ENCODE measurements at places on chromosomes 1 and 21.

GRCh38 chr1:12851779-12852178, 3.3 kb upstream of the HNRNPCL1 start:
- no peak for DNase-seq
- H3K4me1 ChIP-seq, result no peaks in the 10 kb centered on the region
- no peaks in the 10 kb centered on the region for H3K36me3 ChIP-seq
- H3K4me3 ChIP-seq, result no peak overlapping the region
- no peak overlapping the region for H3K27ac ChIP-seq
- no peaks in the 10 kb centered on the region for H3K27me3 ChIP-seq

- no peak for DNase-seq
- peaks cover 16% of the 10 kb centered on the region for H3K4me1 ChIP-seq
- no peak overlapping the region for H3K27ac ChIP-seq
Observed at GRCh38 chr1:18723701-18724411, 93.2 kb downstream of the PAX7 start.

DNA sequence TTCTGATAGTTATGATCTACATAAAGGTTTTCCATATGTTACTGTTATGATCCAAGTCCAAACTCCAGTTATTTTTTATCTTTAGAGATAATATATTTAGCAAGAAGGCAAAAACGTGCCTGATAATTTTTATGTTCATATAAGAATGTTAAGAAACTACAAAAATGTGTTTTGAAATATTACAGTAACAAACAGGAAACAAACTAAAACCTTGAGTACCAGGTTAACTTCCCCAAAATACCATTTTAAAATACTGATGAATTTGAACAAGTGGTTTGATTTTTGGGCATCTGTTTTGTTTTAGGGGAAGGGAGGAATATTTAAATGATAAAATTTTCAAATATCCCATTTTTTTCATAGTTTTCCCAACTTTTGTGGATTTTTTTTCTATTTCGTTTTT, 124.8 kb downstream of the NR5A2 start:
- no peak overlapping the region for H3K4me3 ChIP-seq
- H3K4me1 ChIP-seq, result no peaks in the 10 kb centered on the region
- no peak overlapping the region for H3K27ac ChIP-seq
- no peaks in the 10 kb centered on the region for H3K36me3 ChIP-seq
- no peak for DNase-seq

GRCh38 chr1:77468949-77469710, 187.3 kb downstream of the AK5 start:
- DNase-seq, result no peak
- H3K27me3 ChIP-seq, result no peaks in the 10 kb centered on the region
- no peak overlapping the region for H3K4me3 ChIP-seq
- peaks cover 7% of the 10 kb centered on the region for H3K4me1 ChIP-seq
- H3K27ac ChIP-seq, result no peak overlapping the region

- H3K27ac ChIP-seq, result no peak overlapping the region
- no peaks in the 10 kb centered on the region for H3K36me3 ChIP-seq
- H3K4me1 ChIP-seq, result no peaks in the 10 kb centered on the region
- DNase-seq, result no peak
Observed at GRCh38 chr1:172926070-172926469, 124.7 kb downstream of the TNFSF18 start.

GRCh38 chr21:42056996-42057689, 14.0 kb upstream of the UMODL1 start:
- H3K4me1 ChIP-seq, result peaks cover 11% of the 10 kb centered on the region
- H3K27ac ChIP-seq, result peak overlapping the region; percentile 84
- H3K27me3 ChIP-seq, result peaks cover 13% of the 10 kb centered on the region
- no peak for DNase-seq

DNA sequence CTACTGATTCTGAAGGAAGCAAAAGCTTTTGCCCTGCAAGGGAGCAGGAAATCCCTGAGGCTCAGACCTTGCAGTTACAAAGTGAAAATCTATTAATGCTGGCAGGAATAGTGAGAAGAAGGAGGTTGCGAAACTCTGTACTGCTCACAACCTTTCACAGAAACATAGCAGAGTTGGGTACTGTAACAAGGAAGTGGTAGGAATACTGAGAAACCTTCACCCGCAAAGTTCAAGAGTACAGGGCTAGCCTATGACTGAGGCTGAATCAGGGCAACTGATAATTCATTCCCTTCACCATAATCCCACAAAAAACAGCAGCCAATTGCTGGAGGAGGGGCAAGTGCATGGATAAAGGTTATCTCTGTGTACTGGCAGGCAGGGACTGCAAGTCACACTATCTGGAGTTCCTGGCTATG, 23.9 kb upstream of the KCTD3 start:
- H3K27me3 ChIP-seq, result no peaks in the 10 kb centered on the region
- H3K4me1 ChIP-seq, result peaks cover 4% of the 10 kb centered on the region

DNA sequence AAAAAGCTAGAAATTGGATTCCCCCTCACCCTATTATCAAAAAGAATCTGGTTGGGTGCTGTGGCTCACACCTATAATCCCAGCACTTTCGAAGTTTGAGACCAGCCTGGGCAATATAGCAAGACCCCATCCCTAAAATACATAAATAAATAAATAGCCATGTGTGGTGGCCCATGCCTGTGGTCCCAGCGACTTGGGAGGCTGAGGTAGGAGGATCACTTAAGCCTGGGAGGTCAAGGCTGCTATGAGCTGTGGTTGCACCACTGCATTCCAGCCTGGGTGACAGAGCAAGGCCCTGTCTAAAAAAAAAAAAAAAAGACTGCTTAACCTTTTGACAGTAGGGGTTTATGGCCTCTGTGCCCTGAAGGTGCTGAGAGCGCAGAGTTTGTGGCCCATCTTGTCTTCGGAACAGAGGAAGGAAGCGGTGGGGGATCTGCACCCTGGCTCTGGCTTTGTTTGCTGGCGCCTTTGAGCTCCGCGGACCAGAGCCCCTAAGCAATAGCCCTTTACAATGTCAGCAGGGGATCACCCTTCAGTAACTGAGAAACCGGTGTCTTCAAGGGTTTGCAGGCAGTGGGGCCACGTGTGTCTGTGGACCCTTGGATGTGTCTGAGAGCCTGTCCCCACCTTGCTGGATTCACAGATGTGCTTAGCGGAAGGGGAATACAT, 22.1 kb downstream of the SLC2A7 start:
- H3K4me3 ChIP-seq, result no peak overlapping the region
- no peaks in the 10 kb centered on the region for H3K36me3 ChIP-seq
- DNase-seq, result no peak
- peaks cover 19% of the 10 kb centered on the region for H3K4me1 ChIP-seq

DNA sequence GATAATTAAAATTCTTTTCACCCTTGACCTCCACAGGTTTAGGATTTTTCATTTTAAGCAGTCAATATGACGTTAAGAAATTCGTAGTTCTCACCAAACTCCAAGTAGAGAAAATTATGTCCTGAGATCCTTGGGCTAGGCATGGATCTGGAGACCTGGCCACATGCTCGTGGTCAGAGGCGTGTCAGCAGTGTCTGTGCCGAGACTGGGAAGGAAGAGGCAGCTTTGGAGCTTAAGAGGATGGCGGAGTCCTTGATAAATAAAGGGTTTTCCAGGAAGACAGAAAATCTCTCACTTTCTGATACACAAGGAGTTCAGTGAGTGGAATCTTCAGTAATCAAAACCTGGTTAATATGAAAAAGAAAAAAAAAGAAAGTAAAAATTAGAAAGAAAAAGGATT, 17.0 kb downstream of the RHOU start:
- no peaks in the 10 kb centered on the region for H3K36me3 ChIP-seq
- H3K4me1 ChIP-seq, result peaks cover 20% of the 10 kb centered on the region
- DNase-seq, result no peak
- H3K27me3 ChIP-seq, result peaks cover 7% of the 10 kb centered on the region
- no peak overlapping the region for H3K27ac ChIP-seq
- H3K4me3 ChIP-seq, result no peak overlapping the region

DNA sequence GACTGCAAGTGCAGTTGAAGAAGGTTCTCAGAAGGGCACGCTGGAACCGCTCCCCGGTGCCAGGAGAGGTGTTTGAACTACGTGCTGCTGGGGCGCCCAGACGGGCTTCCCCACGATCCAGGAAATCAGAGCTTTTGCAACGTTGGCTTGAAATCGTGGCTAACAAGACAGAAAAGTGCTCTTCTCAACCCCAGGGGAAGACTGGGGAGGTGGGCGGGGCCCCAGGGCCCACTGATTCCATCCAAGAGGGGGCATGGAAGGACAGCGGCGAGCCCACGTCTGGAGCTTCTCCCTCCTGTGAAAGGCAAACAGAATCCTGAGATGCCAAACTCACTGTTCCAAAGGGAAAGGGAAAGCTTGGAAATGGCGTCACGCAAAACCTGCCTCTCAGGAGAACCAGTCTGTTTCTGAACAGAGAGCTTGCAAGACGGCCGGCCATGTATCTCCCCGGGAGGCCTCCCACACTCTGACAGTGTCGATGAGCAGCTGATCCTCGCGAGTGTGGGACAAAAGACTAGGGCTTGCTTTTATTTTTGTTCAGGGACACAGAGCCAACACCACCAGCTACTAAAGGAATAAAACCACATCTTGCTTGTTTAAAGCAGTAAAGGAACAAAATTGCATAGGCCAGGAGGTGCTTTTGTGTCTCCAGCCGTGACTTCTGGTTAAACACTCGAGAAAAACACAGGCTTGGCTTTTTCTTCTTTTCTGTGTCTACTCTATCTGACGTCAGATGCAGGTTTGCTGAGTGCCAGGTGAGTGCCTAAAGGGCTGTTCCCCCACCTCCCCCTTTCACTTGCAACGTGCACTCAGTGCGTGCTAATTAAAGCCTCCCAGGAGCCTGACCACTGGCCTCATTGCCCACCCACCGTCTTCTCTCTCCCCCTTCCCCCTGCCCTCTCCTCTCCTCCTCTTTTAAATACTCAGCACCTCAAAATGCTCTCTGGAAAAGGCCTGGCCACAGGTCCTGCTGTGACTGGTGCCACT, 41.5 kb downstream of the LRRC3 start:
- peak overlapping the region; percentile 1 for H3K27ac ChIP-seq
- peak overlapping the region; percentile 28 for H3K4me3 ChIP-seq
- no peaks in the 10 kb centered on the region for H3K27me3 ChIP-seq
- peaks cover 10% of the 10 kb centered on the region for H3K4me1 ChIP-seq
- no peak for DNase-seq
- peaks cover 16% of the 10 kb centered on the region for H3K36me3 ChIP-seq

- DNase-seq, result no peak
- peaks cover 6% of the 10 kb centered on the region for H3K36me3 ChIP-seq
- no peak overlapping the region for H3K4me3 ChIP-seq
- H3K27ac ChIP-seq, result no peak overlapping the region
Observed at GRCh38 chr1:225908013-225908640, 15.9 kb downstream of the PYCR2 start.

DNA sequence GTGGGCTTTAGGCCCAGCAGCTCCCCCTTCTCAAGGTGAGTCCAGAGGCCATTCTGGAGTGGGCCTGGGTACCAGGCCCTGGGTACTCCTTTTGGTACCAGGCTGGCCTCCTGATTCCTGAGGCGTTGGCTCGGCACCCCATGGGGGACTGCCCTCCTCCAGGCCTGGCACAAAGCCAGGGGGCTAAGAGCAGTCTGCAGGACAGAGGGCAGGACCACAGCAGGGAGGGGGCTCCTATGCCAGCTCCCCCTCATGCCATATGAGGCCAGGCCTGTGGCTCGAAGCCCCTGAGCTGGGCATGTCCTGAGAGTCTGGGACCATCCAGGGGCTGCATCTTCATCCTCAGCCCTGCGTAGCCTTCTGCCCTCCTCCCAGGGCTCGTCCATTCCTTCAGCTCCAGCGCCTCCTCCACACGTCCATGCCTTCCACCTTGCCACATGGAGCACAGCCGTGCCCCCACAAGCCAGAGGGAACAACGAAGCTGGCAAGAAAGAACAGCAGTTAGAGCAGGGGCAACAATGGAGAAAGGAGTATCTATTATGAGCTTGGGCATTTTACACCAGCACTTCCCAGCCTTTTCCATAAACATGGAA, 3.2 kb downstream of the PHLDA3 start:
- H3K4me1 ChIP-seq, result peaks cover 43% of the 10 kb centered on the region
- peak overlapping the region; percentile 96 for H3K4me3 ChIP-seq
- DNase-seq, result no peak
